NCI-H1417 treated with DMSO at 0.1 percent for 48 hours (cell line): ENCODE measurements at places on chromosomes 4 and X.

- no peak for DNase-seq
Observed at GRCh38 chr4:104870495-104871233, 276.0 kb upstream of the TET2 start.

DNA sequence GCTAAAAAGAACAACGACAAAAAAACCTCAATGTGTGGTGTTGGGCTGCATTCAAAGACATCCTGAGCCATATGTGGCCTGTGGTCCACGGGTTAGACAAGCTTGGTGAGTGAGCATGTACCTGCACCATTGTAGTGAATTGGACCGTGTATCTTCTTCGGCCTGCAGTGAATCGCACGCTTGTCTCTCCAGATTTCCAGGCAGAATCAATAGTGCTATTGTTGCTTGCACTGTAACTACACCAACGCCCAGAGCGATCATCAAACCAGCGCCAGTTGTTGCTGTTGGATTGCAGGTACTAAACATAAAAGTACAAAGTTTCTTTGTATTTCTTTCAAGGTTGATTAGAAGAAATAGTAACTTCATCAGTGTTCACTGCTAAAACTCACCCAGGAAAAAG, 101.6 kb downstream of the HUWE1 start:
- no peak for DNase-seq

DNA sequence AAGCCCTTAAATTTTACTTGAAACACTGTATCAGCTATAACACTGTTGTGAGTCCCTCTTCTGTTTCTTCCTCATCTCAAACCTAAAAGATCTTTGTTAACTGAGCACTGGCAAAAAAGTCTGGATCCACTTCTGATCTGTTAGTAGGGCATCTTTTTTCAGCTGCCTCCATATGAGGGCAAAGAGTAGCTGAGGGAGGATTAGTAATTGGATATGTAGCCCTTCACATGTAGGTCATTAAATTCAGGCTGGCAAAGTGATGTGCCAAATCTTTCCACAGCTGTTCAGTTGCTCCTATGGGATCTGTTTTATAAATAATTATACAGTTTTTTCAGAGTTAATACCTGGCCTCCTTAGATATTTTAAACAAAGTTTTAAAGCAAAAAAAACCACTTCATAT, 1.1 kb upstream of the TRMT10A start:
- no peak for DNase-seq

GRCh38 chrX:2498781-2499302, 1.9 kb downstream of the DHRSX start:
- DNase-seq, result no peak

- no peak for DNase-seq
Observed at GRCh38 chr4:157221426-157221894, 932 bp downstream of the GRIA2 start.

DNA sequence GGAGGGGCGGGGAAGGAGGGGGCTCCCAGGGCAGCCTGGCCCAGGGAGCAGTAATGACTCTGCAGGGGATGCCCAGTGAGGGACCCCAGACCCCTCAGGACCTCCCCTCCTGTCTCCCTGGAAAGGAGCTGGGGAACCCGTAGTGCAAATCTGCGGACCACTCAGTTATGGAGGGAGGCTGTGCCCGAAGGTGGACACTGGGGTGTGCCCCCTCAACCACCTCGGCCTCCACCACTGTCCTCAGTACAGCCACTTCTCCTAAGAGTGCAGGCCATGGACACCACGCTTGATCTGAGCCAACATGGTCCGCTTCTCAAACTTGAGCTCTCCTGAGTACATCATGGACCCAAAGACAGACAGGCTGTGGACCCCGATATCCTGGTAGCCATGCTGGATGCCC, 378.2 kb upstream of the MAOA start:
- no peak for DNase-seq
